Airway epithelial cell (primary cell): ENCODE measurements at places on chromosomes 4 and X. TPM values are rescaled to one million over a fixed set of nuclear protein-coding genes. Genes with fewer than 3 reads are reported as not detected.

ADH1C gene
- not detected in 2 replicates for total RNA-seq

ATP1B4 gene
- not detected in 2 replicates for total RNA-seq

TDO2 gene
- total RNA-seq, result not detected in 2 replicates

SLC39A8 gene
- 16.2 and 20.9 TPM in 2 replicates for total RNA-seq

CENPVL1 gene
- total RNA-seq, result not detected in 2 replicates

GAGE12J gene
- not detected in 2 replicates for total RNA-seq

QRFPR gene
- total RNA-seq, result 2.0 and 2.4 TPM in 2 replicates

SGMS2 gene
- 86.9 and 101 TPM in 2 replicates for total RNA-seq

RNF175 gene
- total RNA-seq, result not detected in 2 replicates

GPR82 gene
- total RNA-seq, result not detected in 2 replicates

WDR13 gene
- 68.0 and 92.2 TPM in 2 replicates for total RNA-seq

PAGE1 gene
- total RNA-seq, result not detected in 2 replicates

XAGE3 gene
- total RNA-seq, result not detected in 2 replicates

DCAF12L2 gene
- not detected in 2 replicates for total RNA-seq

CT83 gene
- not detected in 2 replicates for total RNA-seq

MFAP3L gene
- total RNA-seq, result 0.70 and 2.0 TPM in 2 replicates

ART3 gene
- total RNA-seq, result 1.7 TPM in 1 of 2 replicates, not detected in the other

USP17L22 gene
- not detected in 2 replicates for total RNA-seq

GNRHR gene
- total RNA-seq, result 0.07 TPM in 1 of 2 replicates, not detected in the other

TLR2 gene
- 1.0 and 1.3 TPM in 2 replicates for total RNA-seq

DDX53 gene
- not detected in 2 replicates for total RNA-seq

STK26 gene
- total RNA-seq, result 36.5 and 45.1 TPM in 2 replicates

F8A3 gene
- total RNA-seq, result 0.33 and 5.3 TPM in 2 replicates

UCP1 gene
- not detected in 2 replicates for total RNA-seq

CC2D2A gene
- 10.8 and 11.4 TPM in 2 replicates for total RNA-seq

PFKFB1 gene
- not detected in 2 replicates for total RNA-seq

VSIG4 gene
- total RNA-seq, result not detected in 2 replicates

MAGEB2 gene
- total RNA-seq, result not detected in 2 replicates

C1GALT1C1 gene
- 19.7 and 25.8 TPM in 2 replicates for total RNA-seq

TBX22 gene
- total RNA-seq, result not detected in 2 replicates

VCX3B gene
- not detected in 2 replicates for total RNA-seq

RPA4 gene
- total RNA-seq, result 0.28 TPM in 1 of 2 replicates, not detected in the other

RNF150 gene
- 0.37 and 0.63 TPM in 2 replicates for total RNA-seq

PARM1 gene
- total RNA-seq, result 0.07 TPM in 1 of 2 replicates, not detected in the other

RASL11B gene
- 1.5 and 3.1 TPM in 2 replicates for total RNA-seq

PDGFC gene
- total RNA-seq, result 19.8 and 20.6 TPM in 2 replicates

PDCL2 gene
- not detected in 2 replicates for total RNA-seq

IQSEC2 gene
- 4.2 and 10.3 TPM in 2 replicates for total RNA-seq

BEND4 gene
- not detected in 2 replicates for total RNA-seq

LDOC1 gene
- total RNA-seq, result 6.2 and 17.4 TPM in 2 replicates

NUP54 gene
- 28.0 and 41.0 TPM in 2 replicates for total RNA-seq

ZMAT1 gene
- total RNA-seq, result 0.28 TPM in 1 of 2 replicates, not detected in the other

RHOXF1 gene
- total RNA-seq, result not detected in 2 replicates

GRIA2 gene
- total RNA-seq, result not detected in 2 replicates

RGN gene
- total RNA-seq, result not detected in 2 replicates

CT45A5 gene
- not detected in 2 replicates for total RNA-seq

F8A2 gene
- total RNA-seq, result not detected in 2 replicates
